ENCODE measurements at places on chromosomes 16 and 17.

DNA sequence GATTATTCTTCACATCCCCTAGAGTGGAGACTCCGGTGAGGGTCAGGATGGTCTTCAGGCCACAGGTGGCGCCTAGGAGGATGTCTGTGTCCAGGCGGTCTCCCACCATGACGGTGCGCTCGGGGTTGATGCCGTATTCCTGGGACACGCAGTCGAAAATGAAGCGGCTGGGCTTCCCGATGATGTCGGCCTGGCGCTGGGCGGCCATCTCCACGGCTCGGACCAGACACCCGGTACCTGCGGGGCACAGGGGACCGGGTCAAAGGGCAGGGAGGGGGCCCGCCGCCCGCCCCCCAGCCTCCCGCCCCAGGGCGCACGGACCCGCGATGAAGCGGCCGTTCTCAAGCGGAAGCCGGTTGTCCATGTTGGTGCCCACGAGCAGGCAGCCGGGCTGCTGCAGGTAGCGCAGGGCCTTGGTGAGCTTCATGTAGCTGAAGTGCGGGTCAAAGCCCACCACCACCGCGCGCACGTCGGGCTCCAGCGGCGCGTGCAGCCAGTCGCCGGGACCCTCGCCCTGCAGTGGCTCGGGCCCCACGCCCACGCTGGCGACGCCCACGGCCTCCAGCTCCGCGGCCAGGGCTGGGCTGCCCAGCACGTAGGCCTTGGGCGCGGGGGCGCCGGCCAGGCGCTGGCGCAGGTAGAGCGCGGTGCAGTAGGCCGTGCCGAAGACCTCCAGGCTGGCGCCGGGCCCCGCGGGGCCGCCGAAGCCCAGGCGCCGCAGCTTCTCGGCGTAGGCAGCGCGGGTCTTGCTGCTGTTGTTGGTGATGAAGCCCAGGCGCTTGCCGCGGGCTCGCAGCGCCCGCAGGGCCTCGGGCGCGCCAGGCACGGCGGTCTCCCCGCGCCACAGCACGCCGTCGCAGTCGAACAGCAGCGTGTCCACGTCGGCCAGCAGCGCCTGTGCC, 572 bp downstream of the PGP start:
- no peak for DNase-seq

DNA sequence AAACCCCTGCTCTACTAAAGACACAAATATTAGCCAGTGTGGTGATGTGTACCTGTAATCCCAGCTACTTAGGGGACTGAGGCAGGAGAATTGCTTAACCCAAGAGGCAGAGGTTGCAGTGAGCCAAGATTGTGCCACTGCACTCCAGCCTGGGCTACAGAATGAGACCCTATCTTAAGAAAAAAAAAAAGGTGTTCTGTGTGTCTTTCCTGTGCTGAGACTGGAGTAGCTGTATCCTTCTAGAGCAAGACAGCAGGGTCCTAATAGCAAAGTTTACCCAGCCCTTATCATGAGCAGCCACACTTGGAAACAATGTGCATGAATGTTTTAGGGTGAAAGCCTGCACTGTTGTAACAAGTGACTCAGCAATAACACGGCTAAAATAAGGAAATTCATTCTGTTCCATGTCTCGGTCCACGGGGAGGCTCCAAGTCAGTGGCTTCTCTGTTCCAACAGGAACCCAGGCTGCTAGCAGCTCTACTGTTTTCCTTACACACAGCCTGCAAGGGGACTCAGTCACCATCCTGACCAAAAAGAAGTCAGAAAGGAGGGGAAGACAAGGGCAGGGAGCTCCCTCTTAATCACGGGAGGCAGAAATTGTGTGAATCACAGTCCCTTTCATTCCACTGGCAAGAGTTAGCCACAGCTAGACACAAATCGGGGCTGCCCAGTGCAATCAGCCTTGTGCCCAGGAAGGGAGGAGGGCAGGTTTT, 7.1 kb upstream of the SLC5A11 start:
- peak; percentile 48 for DNase-seq

GRCh38 chr16:29876594-29877249, 13.7 kb upstream of the CDIPT start:
- no peak for DNase-seq

- DNase-seq, result no peak
Observed at GRCh38 chr17:49021095-49021767, 24.0 kb downstream of the IGF2BP1 start.

DNA sequence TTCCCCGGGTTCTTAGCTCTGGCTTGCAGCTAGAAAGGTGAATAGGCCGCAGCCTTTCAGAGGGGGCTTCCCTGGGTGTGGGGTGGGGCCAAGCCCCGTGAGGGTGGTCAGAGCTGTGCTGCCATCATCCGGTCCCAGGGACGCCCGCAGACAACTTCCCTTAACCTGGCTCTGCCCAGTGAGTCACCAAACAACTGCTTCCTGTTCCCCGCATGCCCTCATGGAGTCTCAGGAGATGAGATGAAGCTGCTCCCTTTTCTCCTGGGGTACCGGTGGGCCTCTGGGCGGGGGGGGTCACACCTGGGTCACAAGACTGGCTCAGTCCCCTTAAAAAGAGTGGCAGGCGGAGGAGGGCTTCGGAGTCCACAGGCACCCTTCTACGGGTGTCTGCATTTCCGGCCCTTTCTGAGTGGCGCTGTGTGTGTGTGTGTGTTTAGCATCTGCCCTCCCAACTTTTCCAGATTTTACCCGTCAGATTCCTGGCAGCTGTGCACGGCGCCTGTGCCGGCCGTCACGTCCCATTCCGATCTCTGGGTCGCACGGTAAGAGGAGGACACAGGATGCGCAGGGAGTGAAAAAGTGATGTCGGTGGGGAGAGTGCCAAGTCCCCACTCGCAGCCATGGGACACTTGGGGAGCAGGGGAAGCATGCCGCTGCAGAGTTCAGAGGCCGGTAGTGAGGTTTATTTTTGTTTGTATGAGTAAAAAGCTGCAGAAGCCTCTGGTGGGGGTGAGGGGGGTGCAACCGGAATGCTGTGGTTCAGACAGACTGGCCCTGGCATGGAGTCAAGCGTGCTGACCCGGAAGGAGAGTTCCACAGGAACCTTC, 16.8 kb downstream of the HIC1 start:
- DNase-seq, result peak; percentile 35

- no peak for DNase-seq
Observed at GRCh38 chr17:54887787-54888186, 12.9 kb upstream of the TOM1L1 start.

DNA sequence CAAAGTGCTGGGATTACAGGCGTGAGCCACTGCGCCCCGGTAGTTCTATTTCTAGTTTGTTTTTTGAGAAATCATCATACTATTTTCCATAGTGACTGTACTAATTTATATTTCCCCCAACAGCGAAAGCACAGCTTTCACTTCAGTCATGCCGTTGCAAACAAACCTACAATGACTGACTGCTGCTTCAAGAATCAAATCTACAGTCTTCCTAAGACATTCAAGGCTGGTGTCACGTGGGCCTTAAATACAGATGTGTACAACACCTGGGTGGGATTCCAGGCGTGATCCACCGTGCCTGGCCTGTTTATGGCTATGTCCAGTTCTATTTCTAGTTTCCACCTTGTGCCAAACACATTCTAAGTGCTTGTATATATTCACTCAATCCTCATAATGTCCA, 72.0 kb downstream of the ABCC6 start:
- DNase-seq, result no peak

- DNase-seq, result peak; percentile 78
Observed at GRCh38 chr17:21210411-21211076, 3.4 kb downstream of the TMEM11 start.

GRCh38 chr16:34758835-34759234, 1299.4 kb downstream of the TP53TG3F start:
- no peak for DNase-seq

DNA sequence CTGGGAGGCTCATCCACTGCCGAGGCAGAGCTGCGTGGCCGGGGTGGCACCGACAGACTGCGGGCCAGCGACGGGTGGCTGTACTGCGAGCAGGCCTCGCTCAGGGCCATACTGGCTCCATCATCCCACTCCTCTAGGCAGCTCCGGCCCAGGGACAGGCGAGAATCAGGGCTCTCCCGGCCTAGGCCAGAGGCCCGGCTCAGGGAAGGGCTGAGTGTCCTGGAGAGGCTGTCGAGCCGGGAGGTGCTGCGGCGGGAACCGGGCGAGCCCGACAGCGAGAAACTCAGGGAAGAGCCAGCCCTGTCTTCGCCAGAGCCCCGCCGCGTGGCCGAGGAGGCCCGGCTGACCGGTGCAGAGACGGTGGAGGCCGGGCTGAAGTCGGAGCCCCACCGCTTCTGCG, 37.4 kb downstream of the PIPOX start:
- DNase-seq, result no peak

DNA sequence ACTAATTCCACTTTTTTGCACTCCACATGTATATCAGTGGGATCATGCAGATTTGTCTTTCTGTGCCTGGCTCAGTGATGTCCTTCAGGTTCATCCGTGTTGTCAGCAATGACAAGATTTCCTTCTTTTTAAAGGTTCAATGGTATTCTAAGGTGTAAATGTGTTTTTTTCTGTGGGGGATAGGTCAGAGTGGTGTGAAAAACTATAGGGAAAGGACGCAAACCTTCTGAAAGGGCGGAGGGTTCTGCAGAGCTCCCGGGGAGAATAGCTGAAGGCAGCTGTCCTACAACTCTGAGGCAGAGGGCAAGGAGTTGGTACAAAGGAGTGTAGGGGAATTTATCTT, 21.9 kb upstream of the CSNK1D start:
- DNase-seq, result no peak

- peak; percentile 69 for DNase-seq
Observed at GRCh38 chr17:77772461-77772897, 186.0 kb upstream of the TNRC6C start.

DNA sequence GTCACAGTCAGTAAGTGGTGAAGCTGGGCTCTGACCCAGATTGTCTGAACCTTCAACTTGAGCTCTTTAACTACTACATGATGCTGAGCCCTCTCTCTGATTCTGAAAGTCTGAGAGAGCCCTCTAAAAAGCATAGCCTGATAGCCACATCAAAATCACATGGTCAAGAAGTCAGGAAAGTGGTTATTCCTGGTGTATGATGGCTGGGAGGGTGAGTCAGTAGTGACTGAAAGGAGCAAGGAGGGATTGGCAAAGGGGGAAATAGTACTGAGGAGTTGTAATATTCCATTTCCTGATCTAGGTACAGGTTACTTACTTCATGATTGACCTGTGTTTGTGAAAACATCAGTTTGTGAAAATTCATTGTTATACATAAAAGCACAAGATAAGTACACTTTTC, 89.1 kb downstream of the SSH2 start:
- DNase-seq, result no peak

GRCh38 chr17:225551-225950, 44.1 kb upstream of the DOC2B start:
- DNase-seq, result no peak

GRCh38 chr16:132120-132519, 6.4 kb downstream of the NPRL3 start:
- no peak for DNase-seq

- DNase-seq, result no peak
Observed at GRCh38 chr16:27258241-27258734, 10.3 kb downstream of the NSMCE1 start.

Measured in KBM-7 (cell line).